ENCODE measurements at places on chromosomes 4 and X.

DNA sequence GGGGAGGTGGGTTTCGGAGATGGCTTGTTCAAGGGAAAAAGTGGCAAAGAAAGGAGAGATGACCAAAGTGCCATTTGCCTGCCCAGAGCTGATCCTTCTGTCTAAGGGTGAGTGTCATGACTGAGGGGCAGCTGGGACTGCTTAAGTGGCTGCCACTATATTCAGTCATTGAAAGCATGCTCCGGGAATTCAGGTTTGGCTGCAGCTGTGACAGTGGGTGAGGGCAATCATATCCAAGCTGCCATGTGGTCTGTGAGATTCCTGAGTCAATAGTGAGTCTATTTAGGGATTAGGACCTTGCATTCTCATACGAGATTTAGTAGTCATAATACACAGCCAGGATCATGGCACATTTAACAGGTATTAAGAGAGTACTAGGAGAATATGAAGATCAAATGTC, 138.8 kb upstream of the BANK1 start:
- DNase-seq, result no peak

GRCh38 chr4:151355155-151355554, 29.8 kb upstream of the SH3D19 start:
- no peak for DNase-seq

- no peak for DNase-seq
Observed at GRCh38 chr4:100841911-100842310, 324.1 kb upstream of the EMCN start.

DNA sequence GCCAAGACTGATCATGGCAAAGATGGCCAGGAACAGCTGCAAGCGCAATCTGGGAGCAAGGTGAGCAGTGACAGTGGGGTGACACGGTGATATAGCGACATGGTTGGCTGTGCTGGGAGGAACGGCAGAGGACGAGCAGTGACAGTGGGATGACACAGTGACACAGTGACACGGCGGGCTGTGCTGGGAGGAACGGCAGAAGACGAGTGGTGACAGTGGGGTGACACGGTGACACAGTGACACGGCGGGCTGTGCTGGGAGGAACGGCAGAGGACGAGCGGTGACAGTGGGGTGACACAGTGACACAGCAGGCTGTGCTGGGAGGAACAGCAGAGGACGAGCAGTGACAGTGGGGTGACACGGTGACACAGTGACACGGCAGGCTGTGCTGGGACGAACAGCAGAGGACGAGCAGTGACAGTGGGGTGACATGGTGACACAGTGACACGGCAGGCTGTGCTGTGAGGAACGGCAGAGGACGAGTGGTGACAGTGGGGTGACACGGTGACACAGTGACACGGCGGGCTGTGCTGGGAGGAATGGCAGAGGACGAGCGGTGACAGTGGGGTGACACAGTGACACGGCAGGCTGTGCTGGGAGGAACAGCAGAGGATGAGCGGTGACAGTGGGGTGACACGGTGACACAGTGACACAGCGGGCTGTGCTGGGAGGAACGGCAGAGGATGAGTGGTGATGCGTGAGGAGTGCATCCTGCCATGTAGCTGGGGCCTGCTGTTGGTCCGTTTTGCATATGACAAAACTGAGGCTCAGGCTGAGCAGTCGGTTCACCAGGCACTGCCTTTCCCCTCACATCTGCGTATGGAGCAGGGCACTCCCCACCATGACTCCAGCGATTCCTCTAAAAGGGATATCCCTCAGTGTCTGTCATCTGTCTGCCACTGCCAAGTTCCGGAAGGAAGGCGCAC, 36.0 kb upstream of the MXD4 start:
- DNase-seq, result no peak

DNA sequence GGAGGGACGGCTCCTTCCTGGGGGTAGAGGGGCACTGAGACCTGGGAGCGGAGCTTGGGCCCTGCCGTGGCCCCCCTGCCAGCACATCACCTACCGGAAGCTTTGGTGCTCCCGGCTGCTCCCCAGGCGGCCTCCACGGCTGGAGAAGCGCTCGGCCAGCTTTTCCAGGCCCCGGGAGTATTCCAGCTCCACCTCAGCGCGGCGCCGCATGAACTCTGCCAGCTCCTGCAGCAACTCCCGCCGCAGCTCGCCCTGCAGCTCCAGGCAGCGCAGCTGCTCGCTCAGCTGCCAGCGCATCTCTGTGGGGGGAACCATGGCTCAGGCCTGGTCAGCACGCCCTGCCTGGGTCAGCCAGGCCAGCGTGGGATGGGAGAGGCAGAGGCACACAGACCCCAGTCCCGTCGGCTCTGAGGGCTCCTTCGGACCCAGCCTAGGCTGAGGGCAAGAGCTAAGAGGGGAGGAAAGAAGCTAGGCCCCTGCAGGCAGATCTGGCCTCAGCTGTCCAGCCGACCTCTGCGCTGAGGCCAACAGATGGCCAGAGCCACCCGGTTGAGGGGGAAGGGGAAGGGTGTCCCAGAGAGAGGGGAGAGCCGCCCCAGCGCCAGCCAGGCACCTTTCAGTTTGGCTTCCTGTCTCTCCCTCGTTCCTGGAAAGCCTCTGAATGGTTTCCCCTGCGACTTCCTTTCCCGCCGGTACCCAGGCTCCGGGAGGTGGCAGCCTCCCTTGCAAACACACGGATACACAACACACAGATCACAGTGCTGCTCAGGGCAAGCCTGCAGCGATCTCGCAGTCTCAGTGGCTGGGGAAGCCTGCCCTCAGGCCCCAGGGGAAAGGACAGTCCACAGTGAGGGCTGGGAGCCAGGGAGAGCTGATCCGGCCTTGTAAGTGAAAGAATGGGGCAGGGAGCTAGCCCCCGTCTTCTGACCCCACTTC, 4.3 kb downstream of the ARHGAP4 start:
- DNase-seq, result no peak

GRCh38 chr4:167238226-167238625, 3.9 kb upstream of the SPOCK3 start:
- DNase-seq, result no peak

DNA sequence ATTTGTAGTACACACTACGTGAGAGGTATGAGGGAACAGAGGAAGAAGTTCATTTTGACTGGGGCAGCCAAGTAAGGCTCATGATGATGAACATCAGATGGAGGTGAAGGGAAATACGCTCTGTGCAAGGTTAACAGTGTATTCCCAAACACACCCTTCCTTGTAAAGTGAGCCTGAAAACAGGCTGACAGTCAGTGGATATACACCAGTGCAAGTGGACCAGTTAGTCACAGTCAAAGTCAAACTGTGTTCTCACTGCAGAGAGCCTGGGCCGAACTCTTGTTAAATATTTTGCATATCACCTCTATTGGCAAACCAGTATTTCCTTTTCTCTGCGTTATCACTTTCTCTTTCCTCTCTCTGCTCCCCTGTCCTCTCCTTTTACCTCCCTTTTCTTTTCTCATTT, 23.4 kb upstream of the RHOH start:
- DNase-seq, result no peak

GRCh38 chr4:36388710-36389109, 107.3 kb downstream of the DTHD1 start:
- DNase-seq, result no peak

GRCh38 chr4:75179510-75179909, 246.6 kb downstream of the PARM1 start:
- no peak for DNase-seq

GRCh38 chrX:20015945-20016615, 25.2 kb upstream of the BCLAF3 start:
- DNase-seq, result no peak

GRCh38 chr4:87353592-87353991, 30.9 kb upstream of the HSD17B13 start:
- no peak for DNase-seq

DNA sequence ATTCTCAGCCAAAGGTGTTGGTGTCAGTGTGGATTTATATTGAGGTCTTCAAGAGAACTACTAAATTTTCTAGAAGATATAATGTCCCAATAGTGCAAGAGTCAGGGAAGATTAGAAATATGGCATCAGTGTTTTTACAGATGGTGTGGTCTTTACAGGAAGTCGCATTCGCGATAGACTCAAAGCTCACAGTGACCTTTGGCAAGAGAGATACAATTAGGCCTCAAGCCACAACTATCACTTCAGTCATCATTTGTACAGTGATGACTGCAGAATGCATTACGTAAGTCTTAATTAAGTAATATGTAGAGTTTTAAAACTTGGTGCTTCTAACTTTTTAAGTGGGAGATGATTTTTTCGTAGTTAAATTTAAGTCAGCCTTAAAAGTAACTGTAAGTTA, 237.2 kb upstream of the FSTL5 start:
- no peak for DNase-seq

GRCh38 chr4:110198049-110198434, 373 bp downstream of the ELOVL6 start:
- DNase-seq, result no peak

- no peak for DNase-seq
Observed at GRCh38 chr4:21790438-21791029, 158.0 kb downstream of the KCNIP4 start.

DNA sequence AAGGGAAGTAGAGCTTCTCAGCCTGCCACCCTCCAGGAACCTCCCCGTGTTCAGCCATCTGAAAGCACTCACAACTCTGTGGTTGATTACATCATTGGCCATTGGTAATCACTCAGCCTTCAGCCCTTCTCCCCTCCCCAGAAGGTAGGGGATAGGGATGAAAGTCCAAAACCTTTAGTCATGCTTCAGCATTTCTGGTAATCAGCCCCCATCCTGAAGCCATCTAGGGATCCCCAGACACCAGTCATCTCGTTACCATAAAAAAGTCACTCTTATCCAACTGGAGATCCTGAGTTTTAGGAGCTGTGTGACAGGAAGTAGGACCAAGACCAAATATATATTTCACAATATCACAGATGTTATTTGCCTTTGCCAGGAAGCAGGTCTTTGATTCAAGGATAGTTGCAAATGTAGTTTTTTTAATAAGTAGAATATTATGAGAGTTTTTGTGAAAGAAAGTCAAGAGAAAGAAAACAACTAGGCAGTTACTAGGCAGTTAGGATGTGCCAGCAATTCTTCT, 364.6 kb upstream of the NOCT start:
- DNase-seq, result no peak

DNA sequence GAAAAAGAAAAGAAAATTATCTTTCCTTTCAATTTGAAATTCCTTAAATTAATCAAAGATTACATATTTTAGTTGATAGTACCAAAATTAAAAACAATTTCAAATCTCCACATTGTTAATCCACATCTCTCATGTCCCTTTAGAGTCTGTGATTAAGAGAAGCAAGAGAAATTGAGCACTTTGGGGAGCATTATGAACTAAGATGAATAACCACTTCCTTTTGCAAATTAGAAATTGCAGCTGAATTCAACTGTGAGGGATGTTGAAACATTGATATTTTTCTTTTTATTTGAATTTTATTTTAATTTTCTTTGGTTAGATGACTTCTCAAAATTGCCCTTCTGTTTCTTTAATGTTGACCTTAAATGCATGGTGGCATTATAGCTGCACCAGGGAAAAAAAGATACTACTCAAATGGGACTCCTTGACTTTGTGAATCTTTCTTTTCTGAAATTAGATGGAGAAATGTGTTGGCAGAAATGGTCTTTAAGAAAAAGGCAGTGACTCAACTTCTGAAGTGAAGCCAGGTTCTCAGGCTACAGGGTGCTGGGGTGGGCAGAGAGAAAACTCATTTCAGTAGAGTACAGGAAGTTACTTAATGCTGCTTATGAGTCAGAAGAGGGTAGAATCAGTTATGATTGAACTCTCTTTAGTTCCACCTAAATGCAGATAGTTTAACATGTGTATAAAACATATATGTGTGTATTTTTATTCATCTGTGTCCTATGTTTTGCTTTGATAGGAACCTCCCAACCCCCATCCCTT, 92.0 kb upstream of the TNIP3 start:
- DNase-seq, result peak; percentile 4

- DNase-seq, result no peak
Observed at GRCh38 chrX:131987252-131987651, 35.9 kb upstream of the STK26 start.

- no peak for DNase-seq
Observed at GRCh38 chr4:176587920-176588319, 204.8 kb downstream of the VEGFC start.

DNA sequence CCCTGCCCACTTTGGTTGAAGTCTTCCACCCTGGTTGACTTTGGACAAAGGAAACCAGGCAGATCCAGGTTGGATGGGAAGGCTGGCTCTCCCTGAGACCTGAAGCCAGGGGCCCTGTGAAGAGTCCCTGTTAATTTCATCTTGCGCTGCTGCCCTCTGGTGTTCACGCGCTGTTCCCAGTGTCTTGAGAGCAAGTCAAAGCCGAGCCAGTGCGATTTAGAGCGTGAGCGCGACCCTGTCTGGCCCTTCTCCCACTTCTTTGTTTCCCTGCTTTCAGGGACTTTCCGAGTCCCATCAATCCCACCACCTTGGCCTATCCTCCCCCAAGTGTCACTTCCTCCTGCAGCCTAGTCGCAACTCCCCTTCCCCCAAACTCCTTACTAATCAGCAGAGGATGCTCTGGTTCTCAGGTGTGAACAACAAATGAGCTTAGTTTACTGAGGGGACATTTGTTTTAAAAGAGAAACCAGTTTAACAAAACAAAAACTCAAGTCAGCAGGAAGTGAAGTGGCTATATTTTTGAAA, 25.8 kb upstream of the CHRNA9 start:
- peak; percentile 76 for DNase-seq

DNA sequence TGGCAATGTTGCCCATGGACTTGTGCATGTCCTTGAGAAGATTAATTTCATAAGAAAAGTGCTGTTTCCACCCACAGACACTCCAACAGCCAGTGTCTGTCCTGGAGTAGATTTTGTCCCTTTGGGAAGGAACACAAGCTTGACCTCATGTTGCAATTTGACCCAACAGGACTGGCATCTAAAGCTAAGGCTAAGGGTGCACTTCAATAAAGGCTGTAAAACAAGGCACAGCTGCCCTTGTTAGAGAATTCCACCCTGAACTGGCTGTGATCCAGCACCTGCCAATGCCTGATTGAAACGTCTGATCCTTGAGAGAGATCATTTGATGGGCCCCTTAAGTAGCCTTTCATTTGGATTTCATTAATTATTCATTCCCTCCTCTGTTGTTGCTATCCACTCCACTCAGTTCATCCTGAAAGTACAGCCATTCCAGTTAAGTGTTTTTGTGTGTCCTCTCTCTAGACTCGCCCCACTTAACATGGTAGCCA, 56.2 kb downstream of the CD99L2 start:
- no peak for DNase-seq

DNA sequence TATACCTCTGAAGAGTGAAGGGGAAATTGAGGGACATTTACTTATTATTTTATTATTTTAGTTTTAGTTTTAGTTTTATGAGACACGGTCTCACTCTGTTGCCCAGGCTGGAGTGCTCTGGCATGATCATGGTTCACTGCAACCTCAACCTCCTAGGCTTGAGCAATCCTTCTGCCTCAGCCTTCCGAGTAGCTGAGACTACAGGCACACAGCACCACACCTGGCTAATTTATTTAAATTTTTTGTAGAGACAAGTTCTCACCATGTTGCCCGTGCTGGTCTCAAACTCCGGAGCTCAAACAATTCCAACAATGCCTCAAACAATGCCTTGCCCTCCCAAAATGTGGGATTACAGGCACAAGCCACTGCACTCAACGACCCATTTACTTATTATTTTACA, 68.4 kb upstream of the BMP2K start:
- DNase-seq, result no peak
